SK-N-DZ (cell line): ENCODE measurements at places on chromosomes 6 and 20.

- no peak for DNase-seq
Measured at GRCh38 chr6:150631283-150631983, 31.7 kb downstream of the PLEKHG1 start.

DNA sequence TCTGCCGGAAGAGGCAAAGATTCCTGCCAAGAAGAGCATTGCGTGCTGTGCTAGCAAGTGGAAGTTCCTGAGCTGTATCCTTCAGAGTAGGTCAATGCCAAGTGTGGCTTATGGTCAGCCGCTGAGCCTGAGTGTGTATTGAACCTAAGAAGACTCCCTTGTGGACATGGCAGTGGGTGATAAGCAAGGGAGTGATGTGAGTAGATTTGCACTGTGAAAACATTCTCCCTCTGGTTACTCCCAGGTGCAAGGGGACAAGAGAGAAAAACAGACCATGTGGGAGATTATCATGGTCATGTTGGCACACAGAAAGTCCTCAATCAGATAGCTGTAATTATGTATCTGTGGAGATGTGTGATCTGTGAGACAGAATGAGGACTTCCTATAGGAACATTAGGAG lies 6.1 kb upstream of the TMEM74B start:
- DNase-seq = no peak

DNA sequence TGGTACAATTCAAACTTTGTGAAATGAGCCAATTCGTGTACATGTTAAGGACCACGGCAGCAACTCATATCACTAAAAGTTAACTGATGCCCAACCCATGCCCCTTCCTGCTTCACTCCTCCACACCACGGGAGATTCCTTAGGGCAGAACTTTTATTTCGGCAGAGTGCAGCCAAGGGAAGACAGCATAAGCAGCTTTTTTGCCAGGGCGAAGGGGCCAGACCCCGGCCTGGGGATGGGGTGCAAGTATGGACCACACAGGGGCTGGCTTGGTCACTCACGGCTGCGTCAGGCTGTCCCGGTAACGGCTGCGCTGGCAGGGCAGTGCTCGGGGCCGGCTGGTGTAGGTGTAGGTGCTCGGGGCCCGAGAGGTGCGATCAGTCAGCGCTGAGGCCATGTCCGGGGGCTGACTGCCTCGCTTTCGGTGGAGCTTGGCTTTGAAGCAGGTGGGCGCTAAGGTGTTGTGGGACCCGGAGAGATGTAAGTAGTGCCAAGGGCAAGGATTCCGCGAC lies 792 bp downstream of the RSPH3 start:
- no peak for DNase-seq

DNA sequence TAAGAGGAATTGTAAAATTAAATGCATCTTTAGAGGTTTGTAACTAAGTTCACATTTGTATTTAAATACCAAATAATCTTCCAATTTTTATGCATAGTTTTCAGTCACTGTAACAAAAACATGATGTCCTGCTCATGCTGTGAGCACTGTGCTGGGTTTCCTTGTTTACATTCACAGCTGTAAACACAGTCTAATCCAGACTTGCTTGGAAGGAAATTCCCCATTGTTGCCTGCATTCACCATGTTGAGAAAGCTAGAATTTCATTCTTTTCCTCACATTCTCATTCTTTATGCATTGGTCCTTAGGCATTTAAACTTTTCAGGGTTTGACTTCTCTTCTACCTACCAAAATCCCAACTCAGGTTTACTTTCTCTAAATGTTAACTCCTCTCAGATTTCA lies 242.0 kb upstream of the TBX18 start:
- DNase-seq = no peak

DNA sequence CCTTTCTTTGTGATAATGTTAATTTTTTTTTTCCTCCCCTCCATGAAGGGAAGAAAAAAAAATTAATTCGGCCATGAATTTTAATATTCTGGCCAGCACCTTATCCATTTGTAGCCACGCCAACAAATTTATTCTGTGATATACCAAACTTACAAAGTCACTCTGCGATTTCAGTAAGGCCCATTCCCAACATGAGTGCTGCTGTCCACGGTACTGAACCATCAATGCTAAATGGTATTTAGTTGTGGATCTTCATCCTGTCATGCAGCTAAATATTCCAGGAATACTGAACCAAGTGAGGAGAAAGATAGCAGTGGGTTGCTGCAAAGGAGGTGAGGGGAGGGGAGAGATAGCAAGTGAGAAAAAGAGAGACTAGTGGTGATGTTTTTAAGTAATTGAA lies 19.5 kb upstream of the RSPH4A start:
- DNase-seq = no peak

- no peak for DNase-seq
Measured at GRCh38 chr20:35502352-35502751, 27.1 kb downstream of the C20orf173 start.

GRCh38 chr6:144647971-144648651 lies 363.0 kb downstream of the UTRN start:
- DNase-seq = peak; percentile 8

DNA sequence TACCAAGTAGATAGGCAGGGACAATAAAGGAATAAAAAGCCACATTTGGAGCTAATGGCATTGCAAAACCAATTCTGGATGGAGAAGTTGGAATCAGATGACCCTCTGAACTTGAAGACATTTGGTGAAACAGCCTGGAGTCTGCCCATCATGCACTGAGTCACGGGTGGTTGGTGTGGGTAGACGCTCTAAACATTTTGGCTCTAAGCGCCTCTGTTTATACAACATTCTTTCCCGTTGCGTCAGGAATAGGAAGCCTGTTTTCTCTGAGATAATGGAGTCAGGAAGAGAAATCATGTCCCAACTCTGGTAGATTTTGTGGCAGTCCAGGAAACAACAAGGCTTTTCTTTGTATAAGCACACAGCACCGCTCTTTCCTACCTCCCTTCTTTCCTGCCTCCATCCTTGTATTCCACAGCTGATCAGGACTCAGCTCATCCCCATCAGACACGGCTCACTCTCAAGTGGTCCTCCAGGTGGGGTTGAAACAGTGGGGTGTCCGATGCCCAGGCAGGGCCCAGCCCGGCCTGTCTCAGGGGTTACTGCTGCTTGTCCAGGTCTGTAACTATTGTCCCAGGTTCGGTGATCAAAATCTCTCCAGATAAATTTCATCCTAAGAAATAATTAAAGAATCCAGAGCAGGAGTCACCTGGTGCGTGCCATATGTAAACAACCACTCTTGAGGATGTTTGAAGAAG lies 12.1 kb upstream of the RAMACL start:
- no peak for DNase-seq

GRCh38 chr20:25538838-25539665 lies 46.3 kb downstream of the NINL start:
- no peak for DNase-seq

DNA sequence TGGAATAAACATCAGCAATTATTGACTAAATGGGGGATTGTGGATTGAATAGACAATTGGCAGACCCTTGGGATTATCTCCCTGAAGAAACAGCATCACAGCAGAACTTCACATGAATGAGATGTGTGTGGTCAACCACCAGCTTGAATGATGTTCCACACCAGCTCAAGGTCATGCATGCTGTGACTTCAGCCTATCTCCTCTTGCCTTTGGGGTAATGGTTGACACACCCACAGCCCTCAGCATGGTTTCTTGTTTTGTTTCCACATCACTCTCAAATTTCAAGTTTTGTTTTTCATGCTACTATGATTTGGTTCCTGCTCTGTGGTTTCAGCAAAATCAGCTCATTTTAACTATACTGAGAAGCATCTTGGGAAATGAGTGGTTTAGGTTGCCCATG lies 94.3 kb downstream of the PAK5 start:
- no peak for DNase-seq
